ENCODE measurements at places on chromosomes 7 and 10.

GRCh38 chr10:42887734-42888503 is 105.3 kb downstream of the BMS1 start:
- DNase-seq, result no peak

GRCh38 chr7:137354396-137354795 is 10.9 kb upstream of the PTN start:
- DNase-seq, result no peak

DNA sequence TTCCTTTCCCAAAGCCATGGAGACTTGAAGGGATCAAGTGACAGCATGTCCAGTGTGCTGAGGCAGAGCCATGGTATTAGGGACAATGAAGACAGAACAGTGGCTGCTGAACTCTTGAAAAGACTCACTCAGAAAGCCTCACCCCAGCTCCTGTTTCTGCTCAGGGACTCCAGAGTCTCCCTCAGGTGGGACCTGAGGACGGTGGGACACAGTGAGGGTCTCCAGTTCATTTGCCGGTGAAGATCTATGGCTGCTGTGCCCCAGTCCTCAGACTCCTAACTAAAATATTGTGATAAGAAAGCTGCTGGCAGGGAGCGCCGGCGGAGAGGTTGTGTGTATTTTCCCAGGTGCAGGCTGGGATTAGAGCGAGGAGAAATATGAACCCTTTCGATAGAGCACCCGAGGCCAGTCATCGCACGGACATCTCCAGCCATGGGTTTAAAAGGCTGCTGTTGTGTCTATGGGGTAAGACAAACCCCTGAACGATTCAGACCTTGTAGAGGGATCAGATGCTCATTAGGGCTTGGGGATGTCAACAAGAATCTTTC is 57.2 kb downstream of the C7orf25 start:
- DNase-seq, result no peak

DNA sequence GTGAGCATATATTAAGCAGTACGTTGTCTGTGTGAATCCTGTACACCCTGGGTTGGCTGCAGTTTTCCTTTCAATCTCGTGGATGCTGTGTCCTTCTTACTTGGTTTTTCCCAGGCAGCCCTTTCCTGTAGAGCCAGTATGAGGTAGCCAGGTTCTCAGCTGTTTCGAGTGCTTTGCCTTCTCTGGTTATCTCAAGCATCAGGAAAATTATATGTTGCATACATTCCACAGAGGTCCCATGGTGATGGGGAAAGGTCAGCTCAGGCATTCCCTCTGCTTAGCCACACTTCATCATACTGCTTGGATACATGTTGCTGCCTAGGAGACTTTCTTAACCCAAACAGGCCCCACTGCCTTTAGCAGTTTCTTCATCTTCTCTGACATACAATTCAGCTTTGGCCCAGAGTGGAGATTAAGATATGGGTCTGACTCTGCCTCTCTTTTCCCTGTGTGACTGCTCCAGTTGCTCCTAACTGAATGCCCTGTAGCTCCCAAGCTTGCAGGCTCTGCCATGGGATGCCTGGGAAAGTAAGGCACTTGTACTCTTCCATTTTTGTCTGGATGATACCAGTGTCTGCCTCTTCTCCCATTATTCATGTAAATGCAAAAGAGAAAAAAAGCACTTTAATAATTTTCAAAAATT is 11.3 kb downstream of the GNAI1 start:
- no peak for DNase-seq

- DNase-seq, result no peak
These were observed 16.3 kb downstream of the TCF7L2 start for GRCh38 chr10:112966194-112966855.

GRCh38 chr7:54839575-54840213 is 80.7 kb upstream of the SEC61G start:
- peak; percentile 1 for DNase-seq

DNA sequence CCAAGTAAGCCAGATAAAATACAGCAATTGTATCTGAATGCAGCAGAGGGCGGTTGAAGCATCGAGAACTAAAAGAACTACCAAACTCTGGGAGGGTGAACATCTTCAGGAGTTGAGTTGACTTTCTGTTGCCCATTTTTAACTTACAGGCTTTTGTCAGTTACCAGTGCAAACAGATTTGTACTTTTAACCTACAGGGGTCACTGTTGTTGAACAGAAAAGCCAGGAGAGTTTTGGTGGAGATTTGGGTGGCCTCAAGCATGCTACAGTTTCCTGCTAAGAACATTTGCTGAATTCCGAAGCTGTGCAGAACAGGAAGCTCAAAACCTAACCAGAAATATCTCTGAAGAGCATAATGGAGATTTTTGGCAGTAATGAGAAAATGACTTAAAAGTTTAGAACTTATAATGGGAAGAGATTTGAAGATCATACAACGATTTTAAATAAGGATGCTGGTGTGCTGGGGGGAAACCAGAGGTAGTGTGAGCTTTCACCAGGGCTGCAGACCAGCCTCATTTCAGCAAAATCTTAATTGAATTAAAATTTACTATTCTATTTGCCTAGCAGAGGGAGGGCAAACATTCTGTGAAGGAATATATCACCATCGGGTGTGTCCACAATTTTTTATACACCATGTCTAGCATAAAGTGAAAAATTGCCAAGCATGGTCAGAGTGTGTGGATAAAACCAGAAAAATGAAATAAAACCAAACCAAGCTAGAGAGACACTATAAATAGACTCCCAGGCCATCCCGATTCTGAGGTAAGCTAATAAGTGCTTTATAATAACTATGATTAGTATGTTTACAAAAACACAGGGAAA is 208.6 kb upstream of the CCDC6 start:
- DNase-seq, result peak; percentile 14

DNA sequence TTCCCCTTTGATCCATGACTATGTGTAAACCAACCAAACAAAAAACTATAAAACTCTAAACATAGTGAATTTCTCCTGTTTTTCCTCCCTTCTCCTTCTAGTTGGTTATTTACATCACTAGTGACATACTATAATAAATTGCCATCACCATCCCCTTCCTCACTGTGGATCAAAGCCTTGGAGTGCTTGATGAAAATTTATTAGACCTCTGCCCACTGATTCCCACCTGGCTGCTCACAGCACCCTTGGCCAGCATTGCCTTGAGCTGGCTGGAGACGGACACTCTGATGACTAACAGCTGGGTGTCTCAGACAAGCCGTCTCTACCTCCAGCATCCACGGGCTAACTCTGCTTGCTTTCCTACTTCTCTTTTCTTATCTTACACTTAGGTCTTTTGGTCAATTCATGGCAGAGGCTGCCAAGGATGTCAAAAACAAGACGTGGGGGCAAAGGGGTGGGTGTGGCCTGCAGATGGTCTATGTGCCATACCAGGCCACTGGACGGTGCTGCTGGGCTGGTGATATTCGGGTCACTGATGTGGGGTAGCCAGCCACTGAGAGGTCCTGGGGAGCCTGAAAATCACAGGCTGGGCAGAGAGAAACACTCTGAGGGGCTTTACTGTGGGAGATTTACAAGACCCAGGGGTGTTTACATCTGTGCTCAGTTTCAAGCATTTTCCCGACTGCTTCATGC is 207.8 kb downstream of the TAX1BP1 start:
- DNase-seq, result no peak

DNA sequence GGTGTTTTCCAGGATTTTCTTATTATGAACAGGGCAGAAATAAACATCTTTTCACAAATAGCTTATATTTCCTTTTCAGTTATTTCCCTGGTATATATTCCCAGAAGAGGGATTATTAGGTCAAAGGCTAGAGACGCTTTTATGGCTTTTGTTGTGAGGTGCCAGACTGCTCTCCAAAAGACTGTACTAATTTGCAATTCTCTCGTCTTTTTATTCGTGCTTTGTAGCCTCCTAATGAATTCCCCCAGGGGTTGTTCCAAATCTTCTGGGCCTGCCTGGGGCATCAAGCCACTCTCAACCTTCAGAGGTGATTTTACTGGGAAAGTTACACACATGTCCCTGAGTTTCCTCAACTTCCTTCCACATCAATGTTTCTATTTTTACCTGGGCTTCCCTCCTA is 34.0 kb upstream of the R3HCC1L start:
- no peak for DNase-seq

DNA sequence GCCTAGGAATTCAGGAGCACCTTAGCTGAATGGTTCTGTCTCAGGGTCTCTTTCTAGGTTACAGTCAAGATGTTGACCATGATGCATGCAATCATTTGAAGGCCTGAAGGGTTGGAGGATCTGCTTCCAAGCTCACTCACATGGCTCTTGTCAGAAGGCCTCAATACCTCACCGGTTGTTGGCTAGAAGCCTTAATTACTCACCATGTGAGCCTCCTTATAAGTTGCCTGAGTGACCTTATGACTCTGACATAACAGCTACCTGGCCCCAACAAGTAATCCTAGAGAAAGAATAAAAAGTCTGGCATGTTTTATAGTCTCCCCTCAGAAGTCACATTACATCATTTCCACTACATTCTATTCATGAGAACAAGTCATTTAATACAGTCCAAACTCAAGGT is 3.4 kb upstream of the C1GALT1 start:
- DNase-seq, result no peak
